ENCODE measurements at places on chromosomes 12 and 14.

GRCh38 chr12:28089338-28089737 is 100.9 kb upstream of the CCDC91 start:
- DNase-seq, result no peak

DNA sequence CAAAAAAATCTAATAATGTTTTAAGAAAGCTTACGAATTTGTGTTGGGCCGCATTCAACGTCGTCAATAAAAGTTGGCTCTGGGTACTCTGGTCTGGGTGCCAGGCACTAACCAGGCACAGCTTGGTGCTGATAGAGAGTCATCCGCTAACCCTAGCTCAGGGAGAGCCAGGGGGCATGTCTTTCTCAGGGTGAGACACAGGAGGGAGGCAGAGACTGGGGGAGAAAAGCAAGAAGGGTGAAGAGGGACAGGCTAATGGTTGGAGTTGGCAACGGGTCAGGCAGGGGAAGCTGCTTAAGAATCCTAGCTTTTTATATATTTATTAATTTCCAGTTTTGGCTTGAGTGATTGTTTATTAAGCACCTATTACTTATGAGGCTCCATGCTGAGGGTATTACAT is 105.0 kb downstream of the CMKLR1 start:
- DNase-seq, result no peak

GRCh38 chr12:112294793-112295192 is 87.4 kb downstream of the HECTD4 start:
- DNase-seq, result no peak

- no peak for DNase-seq
Measured at GRCh38 chr12:105860561-105861207, 278.1 kb downstream of the NUAK1 start.

DNA sequence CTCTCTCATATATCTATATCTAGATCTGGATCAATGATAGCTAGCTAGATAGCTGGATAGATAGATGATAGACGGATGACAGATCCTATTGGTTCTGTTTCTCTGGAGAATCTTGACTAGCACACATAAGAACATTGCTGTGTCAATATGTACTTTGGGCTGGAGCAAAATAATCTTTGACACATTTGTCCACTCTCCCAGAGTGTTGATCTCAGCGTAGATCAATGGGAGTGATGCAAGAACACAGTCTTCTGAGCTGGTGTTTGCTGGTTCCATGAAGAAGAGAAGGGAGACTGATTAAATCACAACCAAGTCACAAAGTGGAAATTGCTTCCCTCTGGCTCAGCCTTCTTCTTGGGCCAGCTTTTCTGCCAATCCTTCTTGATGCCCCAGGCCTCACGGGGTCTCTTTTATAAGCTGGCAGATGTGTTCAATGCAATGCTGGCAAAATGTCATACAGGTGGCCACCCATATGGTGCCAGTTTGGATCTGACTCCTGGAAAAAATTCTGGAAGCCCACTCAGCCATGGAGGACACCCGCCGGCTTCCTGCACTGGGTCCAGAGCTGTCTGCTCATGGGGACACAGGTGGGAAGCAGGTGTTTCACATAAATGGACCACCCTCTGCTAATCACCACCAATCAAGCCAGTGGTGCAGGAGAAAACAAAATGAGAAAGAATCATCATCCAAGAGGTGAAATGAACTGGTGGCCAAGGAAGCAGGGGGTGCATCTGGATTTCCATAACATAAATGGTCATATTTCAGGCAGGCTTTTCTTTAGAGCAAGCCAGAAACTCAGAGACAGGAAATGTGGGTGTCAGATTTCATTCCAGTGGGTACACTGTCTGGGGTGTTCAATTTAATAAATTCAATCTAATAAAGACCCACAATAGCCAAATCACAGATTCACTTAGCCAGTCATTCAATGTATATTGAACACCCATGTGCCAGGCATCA is 310.3 kb downstream of the DPF3 start:
- no peak for DNase-seq

- no peak for DNase-seq
Measured at GRCh38 chr14:90624732-90625400, 191.4 kb downstream of the TTC7B start.
